ENCODE measurements at places on chromosomes 4 and X.

- no peak for DNase-seq
These were observed 18.6 kb downstream of the PSAPL1 start for GRCh38 chr4:7415927-7416686.

DNA sequence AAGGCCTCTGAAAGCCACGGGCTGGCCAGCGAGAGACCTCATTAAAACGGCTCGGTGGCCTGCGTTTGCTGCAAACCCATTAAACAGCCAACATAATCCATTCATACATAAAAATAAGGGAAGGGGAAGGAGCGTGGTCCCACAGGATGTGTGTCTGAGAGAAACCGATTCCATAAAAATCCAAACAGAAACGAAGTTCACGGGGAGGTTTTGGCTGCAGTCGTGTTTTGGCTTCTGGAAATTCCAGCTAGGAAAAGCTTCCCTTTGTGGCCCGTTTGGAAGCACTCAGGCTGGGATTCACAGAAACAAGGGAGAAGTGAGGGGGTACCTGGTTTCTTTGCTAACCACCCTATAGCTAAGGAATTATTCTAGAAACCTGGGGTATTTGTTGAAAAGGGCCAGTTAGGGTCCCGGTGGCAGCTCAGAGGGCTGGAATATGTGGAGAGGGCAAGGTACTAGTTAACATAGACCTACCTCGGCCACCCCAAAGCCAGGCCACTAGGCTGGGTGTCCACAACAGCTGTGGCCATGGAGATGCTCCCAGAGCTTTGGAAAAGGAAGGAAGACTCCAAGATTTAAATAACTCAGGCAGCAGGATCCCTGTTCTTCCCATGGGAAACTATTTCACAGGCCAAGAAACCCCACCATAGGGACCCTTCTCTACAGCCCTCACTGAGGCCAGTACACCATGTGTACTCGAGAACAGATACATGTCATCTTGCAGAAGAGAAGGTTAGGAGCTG, 166.8 kb downstream of the BCOR start:
- DNase-seq, result no peak

- no peak for DNase-seq
These were observed 46.6 kb upstream of the NWD2 start for GRCh38 chr4:37197899-37198298.

GRCh38 chr4:71584585-71584984, 199.3 kb downstream of the GC start:
- DNase-seq, result no peak

DNA sequence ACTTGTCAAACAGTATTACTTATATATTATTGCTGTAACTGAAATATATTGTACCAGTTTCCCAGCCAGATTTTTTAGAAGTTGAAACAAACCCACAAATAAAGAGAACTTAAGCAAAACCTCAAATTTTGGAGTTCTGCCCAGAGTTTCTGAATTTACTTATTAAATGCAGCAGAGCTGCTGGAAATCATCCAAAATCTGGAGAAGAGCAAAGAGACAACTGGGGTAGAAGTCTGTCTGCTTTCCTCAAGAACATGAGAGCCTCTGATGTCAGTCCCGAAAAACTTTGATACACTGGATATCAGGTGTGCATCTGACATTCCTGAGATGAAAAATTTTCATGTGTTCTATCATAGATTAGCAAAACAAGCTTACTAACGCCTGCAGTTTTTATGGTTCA, 325.9 kb downstream of the NR3C2 start:
- no peak for DNase-seq

DNA sequence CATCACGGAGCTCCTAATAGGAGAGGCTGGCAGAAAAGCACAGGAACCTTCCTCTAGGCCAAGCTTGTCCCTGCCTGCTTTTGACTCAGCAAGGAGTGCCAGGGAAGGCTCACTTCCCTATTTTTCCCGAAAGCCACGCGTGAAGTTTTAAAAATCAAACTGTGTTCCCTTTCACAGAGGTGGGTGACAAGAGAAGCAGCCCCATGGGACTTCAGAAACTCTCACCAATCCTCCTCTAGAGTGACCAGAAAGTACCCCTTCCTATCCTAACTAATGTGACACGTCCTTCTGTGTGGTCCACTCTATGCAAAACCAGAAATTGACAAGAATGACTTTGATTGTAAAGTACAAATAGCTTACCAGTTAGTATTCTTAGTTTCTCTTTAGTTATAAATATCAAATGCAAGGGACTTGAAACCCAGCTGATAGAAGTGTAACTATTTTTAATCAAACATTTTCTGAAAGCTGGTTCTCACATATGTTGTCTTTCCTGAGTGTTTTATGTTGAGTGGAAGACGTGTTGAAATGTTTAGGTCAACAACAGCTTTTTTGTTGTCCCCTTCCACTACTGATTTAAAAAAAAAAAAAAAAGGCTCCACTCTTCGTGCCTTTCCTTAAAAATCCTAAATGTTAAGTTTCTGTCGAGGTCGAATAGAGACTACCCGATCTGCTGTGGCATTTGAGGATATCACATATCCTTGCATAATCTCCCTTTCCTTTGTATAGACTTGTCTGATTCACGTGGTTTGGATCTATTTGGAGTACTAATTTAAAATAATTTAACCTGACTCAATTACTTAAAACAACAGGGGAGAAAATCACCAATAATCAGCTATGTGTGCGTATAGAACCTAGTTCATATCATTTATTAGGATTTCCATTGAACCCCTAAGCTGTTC, 42.1 kb downstream of the NFKB1 start:
- DNase-seq, result no peak

GRCh38 chr4:166165829-166166420, 292.9 kb downstream of the TLL1 start:
- DNase-seq, result no peak

DNA sequence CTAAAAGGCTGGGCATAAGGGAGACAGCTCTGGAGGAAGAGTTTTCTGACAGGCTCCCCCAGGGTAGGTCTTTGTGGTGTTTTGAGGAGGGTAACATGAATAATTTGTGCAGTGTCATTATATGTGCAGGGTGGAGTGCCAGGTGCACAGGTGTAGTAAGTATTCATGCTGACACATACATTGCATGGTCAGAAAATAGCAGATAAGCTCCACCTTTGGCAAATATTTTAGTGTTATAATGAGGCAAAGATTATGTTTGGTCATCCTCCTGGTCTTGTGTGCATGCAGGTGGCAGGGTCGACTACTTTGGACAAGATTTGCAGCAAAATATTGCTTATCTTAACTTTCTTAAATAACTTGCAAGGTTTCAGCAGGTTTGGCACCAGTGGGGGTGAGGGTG, 910.4 kb upstream of the PCDH10 start:
- DNase-seq, result no peak

DNA sequence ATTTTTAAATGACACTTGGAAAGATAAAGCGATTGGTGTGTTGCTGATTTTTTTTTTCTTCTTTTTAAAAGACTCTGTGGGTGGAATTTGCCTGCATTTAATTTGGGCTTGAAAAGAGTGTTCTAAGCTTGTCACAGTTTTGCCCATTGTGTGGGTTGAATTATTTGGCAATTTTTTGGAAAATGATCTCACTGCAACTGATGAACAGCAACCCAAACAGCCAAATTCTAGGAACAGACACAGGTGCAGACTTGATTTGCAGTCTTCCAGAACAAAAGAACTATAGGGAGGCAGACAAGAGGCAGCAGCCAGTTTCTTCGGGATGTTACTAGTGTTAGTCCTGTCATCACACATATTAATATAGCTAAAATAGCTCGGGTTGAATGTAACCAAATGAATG, 40.5 kb downstream of the CASP6 start:
- no peak for DNase-seq

DNA sequence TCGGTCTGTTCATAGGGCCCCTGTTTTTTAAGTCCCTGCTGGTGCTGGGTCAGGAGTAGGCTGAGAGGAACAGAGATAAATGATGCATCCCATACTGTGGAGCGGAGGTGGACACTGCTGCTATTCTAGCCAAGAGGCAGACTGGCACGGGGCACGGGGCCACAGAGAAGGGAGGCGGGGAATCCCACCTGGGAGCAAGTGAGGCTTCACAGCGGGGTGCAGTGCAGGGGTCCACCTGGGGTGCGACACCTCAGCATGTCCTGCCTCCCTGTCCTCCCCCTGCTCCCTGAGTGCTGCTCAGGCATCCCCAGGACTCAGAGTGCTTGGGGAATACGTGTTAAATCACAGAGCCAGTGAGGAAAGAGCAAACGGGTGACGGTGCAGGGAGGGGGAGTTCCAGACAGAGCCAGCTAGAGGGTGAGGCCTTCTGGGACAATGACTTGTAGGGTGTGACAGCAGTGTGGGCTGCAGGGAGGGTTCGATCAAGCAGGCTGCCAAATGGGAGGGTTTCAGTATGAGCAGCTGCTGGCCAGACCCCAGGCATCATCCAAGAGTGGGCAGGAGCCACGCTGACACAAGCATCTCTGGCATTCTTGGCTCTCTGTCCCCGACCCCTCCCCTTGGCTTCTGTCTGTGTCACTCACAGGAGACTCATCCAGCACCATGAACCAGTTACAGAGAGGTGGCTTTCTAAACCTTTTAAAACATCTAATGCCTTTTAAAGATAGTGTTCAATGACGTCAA, 13.7 kb upstream of the HTRA3 start:
- DNase-seq, result no peak

- no peak for DNase-seq
These were observed 29.5 kb upstream of the BMPR1B start for GRCh38 chr4:94728056-94728766.

DNA sequence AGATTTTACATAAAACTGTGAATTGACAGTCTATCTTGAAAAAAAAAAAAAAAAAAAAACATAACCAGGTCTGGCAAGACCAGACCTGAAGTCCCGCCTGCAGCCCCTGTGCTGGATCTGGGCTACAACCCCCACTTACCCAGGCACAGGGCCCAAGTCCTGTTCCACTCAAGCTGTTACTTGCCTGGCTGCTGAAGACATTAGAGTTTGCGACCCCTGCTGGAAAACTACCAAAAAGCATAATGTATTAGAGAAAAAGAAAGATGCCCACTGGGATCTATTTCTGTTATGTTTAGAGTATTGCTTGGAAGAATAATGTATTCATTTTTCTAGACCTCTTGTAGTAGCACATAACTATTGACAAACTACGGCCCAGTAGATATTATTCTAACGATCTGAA, 4.7 kb downstream of the HS3ST1 start:
- DNase-seq, result no peak

GRCh38 chrX:119482481-119483480, 14.5 kb downstream of the SLC25A5 start:
- DNase-seq, result peak; percentile 25

GRCh38 chr4:22596409-22596808, 80.5 kb upstream of the ADGRA3 start:
- no peak for DNase-seq

DNA sequence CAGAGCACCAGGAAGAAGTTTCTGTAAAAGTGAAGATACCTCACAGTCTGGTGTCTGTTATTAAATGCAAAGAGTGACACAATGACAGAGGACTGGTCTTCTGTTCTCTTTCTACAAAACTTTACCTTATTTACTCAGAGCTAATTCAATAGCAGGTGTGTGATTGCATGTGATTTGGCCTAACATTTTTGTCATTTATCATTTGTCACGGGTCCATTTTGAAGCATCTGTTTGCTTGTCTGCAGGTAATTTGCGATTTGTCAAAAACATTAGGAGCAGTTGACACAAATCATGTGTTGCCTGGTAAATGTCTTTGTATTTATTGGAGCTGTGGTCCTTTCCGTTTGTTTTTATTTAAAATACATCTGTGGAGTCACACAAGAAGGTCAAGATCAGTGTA, 1232.4 kb downstream of the STIM2 start:
- no peak for DNase-seq

GRCh38 chrX:105328773-105329172, 108.3 kb upstream of the TEX13A start:
- DNase-seq, result no peak

- no peak for DNase-seq
These were observed 131.1 kb downstream of the IQCM start for GRCh38 chr4:149684516-149684915.

DNA sequence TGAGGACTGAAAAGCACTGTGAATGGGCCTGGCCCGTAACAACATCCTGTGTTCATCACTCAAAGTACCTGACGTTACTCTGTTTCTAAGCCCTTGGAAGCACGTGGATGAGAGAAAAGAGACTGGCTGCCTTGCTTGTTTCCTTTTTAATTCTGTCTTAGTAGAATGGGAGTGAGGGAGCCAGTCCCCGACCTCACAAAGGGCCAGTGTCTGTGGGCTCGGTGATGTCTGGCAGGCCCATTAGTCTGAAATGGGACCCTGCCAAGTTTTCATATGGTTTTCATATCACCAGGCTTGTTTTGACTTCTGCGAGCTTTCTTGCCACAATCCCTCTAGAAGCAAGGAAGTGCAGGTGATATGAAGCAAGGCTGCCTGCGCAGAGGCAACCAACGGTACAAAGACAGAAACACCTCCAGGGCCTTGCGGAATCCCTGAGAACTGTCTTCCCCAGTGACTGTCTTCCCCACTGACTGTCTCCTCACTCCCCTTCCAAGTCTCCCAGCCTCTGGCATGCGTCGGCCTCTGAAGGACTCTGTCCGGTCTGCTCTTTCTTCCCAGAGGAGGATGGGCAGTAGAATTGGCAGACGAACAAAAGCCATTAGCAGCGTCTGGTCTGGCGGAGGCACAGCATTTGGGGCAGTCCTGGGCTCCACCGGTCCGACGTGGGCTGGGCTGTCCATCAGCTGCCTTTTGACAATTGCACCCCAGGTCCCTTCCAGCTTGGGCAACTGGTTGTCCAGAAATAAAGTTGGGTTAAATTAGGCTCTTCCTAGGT, 20.2 kb upstream of the RASL11B start:
- no peak for DNase-seq

DNA sequence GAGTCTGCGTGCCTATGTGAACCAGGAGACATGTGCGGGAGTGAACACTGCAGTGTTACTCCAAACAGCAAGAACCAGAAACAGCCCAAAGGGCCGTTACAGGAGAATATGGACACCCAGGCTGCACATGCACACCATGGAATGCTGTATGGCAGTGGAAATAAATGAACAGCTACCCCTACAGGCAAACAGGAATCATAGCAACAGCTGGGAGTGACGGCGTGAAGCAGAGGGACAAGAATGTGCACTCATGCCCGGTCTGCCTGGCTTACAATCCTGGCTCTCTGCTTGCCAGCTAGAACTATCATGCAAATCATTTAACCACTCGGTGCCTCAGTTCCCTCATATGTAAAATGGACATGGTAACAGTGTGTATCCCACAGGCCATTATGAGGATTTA, 16.6 kb downstream of the GPKOW start:
- no peak for DNase-seq

- DNase-seq, result no peak
These were observed 117.1 kb downstream of the TMEM164 start for GRCh38 chrX:110120025-110120424.

GRCh38 chr4:4884611-4885010, 25.1 kb downstream of the MSX1 start:
- DNase-seq, result no peak

- no peak for DNase-seq
These were observed 2.4 kb upstream of the NSUN7 start for GRCh38 chr4:40747207-40747835.

GRCh38 chr4:145546175-145546915, 64.7 kb downstream of the SMAD1 start:
- no peak for DNase-seq

Data from stimulated activated CD8-positive, alpha-beta memory T cell treated with anti-CD3 and anti-CD28 coated beads, Interleukin-15, amount 100 ng/mL, for 4 hours (primary cell).